Kidney glomerular epithelial cell (primary cell): ENCODE measurements at places on chromosomes 16 and 17.

- DNase-seq: no peak
Observed at GRCh38 chr17:41413353-41413957, 10.9 kb downstream of the KRT37 start.

- DNase-seq: no peak
Observed at GRCh38 chr17:80455336-80455710, 21.1 kb downstream of the NPTX1 start.

DNA sequence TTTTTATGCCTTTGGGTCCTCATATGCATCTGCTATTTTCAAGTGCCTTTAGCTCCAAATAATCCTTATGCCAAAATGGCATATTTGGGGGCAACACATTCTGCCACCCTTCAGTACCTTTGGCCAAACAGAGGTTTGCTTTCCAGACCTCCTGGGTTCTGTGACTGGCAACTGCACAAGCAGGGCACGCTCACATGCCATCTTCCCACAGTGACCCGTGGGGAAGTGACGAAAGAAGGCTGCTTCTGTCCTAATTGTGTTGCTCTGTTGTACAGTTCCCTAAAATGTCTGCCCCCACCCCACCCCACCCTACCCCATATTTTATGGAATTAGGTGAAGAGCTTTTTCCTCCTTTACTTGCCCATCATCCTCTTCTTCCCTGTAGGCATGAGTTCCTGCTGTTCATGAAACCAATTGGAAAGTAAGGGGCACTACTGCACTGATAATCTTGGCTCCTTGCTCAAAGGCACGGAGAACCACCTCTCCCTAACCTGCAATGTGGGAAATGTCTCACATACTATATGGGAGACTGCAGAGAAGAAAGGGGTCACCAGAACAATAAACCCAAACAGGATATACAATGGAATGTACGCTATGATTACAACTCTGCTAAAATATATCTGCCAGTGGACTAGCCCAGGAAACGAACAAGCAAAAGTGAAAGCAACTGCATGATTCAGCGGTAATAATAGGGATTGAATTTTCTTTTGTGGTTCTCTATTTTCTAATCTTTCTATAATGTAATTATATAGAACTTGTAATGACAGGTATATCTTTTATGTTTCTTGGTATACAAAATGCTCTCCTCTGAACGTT is 3.3 kb upstream of the SLFN12L start:
- DNase-seq: no peak

- DNase-seq: no peak
Observed at GRCh38 chr16:57660715-57661463, 7.2 kb upstream of the ADGRG3 start.

GRCh38 chr17:49565948-49566491 is 9.7 kb upstream of the NXPH3 start:
- no peak for DNase-seq

DNA sequence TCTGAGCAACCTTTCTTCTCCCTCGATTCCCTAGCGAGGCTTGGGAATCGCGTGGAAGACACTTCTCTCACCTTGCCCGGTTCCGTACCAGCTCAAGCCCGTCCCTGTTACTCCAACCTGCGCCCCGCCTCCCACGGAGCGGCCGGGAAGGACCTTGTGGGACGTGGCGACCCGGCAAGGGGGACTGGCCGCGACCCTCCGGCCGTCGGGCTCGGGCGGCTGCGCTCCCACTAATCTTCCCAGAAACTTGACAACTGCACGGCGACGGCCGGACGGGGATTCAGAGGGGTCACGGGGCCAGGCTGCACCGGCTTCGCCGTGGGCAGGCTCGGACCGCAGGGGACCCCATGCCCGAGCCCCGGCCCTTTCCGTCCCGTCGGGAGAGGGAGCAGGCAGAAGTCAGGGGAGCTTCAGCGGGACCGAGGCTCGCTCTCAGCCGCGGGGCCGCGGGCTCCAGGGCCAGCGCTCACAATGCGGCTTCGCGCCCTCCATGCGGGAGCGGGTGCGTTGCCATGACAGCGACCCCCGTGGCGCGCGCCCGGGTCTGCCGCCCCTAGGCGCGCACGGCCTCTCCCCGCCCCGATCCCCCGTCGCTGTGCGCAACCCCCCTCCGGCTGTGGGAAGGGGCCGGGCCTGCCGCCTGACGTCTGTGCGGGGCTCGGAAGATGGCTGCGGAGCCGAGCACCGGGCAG is at the start of gene SGSM2:
SGSM2 (plus strand) TSS at position 650 of the 692 bp plus-strand sequence. CDS start 188 bp downstream, outside the sequence.
- no peak for DNase-seq

DNA sequence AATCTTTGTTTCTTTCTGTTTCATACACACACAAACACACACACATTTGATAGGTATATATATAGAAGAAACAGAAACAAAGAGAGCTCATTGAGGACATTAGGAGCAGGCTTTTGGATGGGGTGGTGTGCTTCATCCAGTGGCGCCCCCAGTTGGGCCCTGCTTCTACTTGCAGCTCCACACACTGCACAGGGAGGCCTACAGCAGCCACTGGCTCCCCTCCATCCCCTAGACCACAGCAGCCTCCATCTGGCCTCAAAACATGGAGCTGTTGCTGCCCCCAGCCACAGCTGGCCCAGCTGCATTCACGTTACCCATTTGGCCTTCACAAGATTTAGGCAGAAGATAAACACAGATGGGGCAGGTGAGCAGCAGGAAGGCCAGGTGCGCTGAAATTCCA is 33.1 kb upstream of the NF1 start:
- DNase-seq: no peak

GRCh38 chr17:21689604-21690003 is 2.7 kb upstream of the KCNJ18 start:
- DNase-seq: peak; percentile 66

DNA sequence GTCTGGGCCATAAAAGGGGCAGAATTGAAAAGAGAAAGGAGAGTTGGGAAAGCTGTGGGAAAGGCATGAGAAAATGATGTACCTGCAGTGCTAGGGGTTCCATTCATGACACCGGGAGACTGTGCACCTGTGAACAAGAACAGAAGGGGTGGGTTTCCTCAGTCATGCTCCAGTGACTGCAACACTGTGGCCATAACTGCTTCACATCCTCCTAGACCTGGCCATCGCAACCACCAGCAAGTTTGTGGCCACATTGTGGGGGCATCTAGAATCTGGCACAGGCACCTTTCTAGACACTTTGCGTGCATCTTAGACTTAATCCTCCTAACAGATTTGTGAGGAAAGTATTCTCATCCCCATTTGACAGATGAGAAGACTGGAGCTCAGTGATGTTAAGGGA is 12.7 kb downstream of the GP2 start:
- DNase-seq: no peak

DNA sequence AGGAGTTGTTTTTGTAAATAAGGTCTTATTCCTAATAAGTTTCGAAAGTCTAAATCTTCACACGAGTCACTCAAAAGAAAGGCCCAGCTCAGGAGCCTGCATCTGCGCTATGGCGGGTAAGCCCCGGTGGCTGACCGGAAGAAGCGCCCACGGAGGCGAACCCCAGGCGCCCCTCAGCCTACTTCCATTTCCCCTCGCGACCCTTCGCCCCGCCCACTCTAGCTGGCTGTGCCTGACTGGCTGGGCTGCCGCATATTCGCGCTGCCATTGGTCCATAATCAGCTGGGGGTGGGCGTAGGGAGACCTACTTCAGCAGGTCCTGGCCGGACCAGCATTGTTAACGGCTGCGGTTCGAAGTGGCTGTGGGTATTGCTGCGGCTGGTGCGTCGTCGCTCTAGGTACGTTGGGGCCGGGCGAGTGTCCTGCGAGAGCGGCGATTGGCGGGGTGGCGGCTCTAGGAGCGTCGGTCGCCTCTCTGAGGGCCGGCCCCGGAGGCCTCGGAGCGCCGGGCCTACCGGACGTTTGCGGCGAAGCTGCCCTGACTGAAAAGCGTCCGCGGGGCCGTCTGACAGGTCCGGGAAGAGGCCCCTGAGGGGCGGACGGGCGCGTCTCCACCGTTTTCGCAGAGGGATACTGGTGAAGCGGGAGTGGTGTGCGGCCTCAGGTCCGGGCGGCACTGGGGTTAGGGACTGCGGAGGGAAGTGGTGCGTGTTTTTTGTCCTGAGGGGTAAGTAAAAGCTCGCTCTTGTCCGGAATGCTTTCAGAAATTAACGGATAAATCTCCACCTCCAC is at the start of gene ATF7IP2:
ATF7IP2 (plus strand) TSS at position 337 of the 792 bp plus-strand sequence. CDS start 44,560 bp downstream, outside the sequence.
- peak; percentile 93 for DNase-seq
